Naive thymus-derived CD4-positive, alpha-beta T cell (primary cell): ENCODE measurements at places on chromosomes 12 and 14. TPM values are rescaled to one million over a fixed set of nuclear protein-coding genes. Genes with fewer than 3 reads are reported as not detected.

Gene RTN1
- 1.3 TPM for total RNA-seq

Gene CAND1
- 153 and 160 TPM in 2 replicates for total RNA-seq

Gene SLC7A8
- 7.7 TPM for total RNA-seq

Gene TAS2R31
- total RNA-seq, result 6.2 TPM

Gene WNT1
- total RNA-seq, result 0.43 TPM

DNA sequence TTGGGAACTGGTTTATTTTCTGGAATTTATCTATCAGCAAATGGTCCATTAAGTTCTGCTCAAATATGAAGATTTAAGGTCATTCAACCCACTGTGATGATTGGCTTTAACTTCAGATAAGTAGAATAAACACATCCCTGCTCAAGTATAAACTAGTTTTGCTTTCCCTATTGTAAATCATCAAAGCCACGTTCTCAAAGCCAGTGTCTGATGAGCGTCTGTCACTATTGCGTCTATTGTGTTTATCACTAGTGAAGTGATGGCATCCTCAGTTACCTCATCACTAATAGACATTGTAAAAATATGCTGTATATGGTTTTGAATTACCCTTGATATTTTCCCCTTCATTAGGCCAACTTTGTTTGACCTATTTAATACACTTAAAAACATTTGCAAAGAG lies 351.3 kb downstream of the BCAT1 start:
- no peak overlapping the region for H3K4me3 ChIP-seq
- no peak for DNase-seq
- H3K36me3 ChIP-seq, result no peaks in the 10 kb centered on the region
- H3K27me3 ChIP-seq, result no peaks in the 10 kb centered on the region
- H3K4me1 ChIP-seq, result no peaks in the 10 kb centered on the region

- no peaks in the 10 kb centered on the region for H3K27me3 ChIP-seq
- DNase-seq, result no peak
- no peaks in the 10 kb centered on the region for H3K4me1 ChIP-seq
- H3K36me3 ChIP-seq, result no peaks in the 10 kb centered on the region
- H3K4me3 ChIP-seq, result no peak overlapping the region
These were observed 163.6 kb upstream of the NAV3 start for GRCh38 chr12:77667101-77667500.

DNA sequence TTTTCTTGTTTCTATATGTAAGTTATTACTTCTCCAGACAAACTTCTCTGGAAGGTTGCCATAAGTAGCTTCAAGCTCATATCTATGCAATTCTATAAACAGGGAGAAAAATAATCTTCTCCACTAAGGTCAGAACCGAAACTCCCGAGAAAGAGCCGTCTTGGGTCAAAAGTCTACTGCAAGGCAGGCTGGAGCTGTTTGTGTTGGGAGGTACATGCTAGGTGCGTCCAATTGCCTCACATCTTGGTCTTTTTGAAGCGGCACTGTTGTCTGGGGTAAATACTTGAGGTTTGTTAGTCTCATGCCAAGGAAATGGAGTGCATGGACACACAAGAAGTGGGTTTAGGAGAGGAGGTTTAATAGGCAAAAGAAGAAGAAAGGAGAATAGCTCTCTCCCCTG lies 674.7 kb upstream of the TMEM132C start:
- DNase-seq, result no peak
- H3K36me3 ChIP-seq, result no peaks in the 10 kb centered on the region
- no peaks in the 10 kb centered on the region for H3K4me1 ChIP-seq
- no peak overlapping the region for H3K4me3 ChIP-seq
- H3K27me3 ChIP-seq, result no peaks in the 10 kb centered on the region
